ENCODE measurements at places on chromosomes 13 and 19. TPM values are rescaled to one million over a fixed set of nuclear protein-coding genes. Genes with fewer than 3 reads are reported as not detected.

PCDH20 gene
- total RNA-seq, result 0.04 TPM

NAPSA gene
- 0.15 TPM for total RNA-seq

KLF2 gene
- total RNA-seq, result not detected

PLEKHA4 gene
- total RNA-seq, result 11.0 TPM

NOVA2 gene
- not detected for total RNA-seq

ASF1B gene
- 43.2 TPM for total RNA-seq

UHRF1 gene
- total RNA-seq, result 49.4 TPM

KCNJ14 gene
- total RNA-seq, result 0.53 TPM

GPR183 gene
- not detected for total RNA-seq
